ENCODE measurements at places on chromosomes 7 and 10.

DNA sequence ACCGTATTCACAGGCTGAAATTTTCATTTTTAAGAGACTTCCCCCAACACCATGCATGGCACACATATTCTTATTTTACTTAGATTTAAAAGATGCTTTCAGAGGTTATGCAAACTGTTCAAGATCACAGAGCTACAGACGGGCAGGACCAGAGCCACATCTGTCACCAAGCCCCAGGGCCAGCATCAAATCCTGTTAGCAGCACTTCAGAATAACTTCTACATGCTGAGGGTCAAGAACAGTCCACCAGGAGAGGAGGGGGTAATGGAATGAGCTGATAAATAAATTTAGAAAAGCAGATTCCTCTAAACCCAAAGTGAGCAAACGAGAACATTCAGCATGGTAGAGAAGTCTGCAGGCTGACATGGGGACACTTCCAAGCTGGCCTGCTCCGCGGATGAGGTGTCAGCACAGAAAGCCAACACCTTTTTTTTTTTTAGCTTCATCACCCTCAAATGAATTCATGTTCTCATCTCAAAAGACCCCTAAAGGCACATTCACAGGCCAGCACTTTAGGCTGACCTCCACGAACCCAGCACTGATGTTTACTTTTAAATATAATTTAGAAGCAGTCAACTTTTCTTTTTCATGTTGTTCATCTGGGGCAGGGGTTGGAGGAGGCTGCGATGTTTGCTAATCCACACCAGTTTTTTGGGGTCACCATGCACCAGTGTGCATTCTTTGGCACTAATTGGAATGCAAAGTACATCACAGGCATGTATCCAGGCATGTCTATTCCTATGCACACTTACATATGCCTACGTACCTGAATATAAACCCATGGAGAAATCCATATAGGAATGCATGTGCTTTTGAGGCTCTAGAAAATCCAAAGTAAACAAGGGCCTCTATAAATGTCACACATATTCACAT, 249.0 kb downstream of the TNS3 start:
- DNase-seq: no peak

GRCh38 chr10:130231251-130231741, 95.1 kb downstream of the GLRX3 start:
- no peak for DNase-seq

- no peak for DNase-seq
Measured at GRCh38 chr7:71208881-71209280, 76.9 kb downstream of the GALNT17 start.

GRCh38 chr10:33681595-33681994, 347.1 kb upstream of the NRP1 start:
- no peak for DNase-seq

DNA sequence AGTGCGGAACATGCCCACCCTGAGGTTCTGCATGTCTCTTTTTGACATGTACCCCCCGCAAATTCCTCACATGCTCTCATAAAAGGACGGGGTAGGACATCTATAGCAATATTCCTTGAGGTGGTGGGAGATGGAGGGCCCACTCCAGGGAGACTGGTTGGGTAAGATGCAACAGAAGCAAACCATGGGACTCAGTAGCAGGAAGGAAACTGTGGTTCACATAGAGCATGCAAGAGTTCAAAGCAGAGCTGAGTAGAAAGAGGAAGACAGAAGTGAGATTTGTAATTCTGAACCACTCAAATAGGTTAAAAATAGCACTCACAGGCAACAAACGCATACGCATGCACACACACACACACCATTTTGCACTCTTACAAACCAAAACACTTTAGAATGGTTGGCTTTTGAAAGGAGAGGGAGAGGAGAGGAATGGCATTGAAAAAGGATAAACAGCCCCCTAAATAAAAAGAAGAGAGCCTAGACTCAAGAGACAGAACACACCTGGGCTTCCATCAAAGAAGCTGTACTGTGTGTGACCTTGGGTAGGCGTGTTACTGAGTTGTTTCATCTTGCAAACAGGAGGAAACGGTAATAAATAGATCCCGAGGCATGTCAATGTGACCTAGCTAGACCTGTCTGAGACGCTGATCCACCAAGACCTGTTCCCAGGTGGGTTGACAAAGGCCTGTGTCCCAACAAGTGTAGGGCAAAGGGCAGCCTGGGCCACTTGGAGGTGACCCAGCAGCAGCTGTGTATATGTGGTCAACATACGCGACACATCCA, 77.6 kb upstream of the LRRC4 start:
- DNase-seq: no peak

DNA sequence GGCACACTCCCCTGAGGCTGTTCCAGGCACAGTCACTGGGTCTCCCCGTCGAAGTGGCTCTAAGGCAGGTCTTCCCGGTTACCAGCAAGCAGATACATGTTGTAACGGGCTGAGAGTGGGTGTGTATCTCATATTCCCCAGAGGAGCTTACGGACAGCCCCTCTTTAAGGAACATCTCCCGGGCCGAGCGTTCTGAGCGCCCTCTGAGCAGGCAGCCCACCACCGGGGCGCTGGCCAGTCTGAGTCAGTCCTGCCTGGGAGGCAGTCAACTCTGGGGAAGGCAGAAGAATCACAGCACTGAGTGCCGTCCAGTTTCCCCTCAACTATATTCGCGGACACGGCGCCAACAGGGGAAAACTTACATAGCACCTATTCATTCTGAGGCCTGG, 117.4 kb downstream of the LHPP start:
- DNase-seq: peak; percentile 5

- peak; percentile 75 for DNase-seq
Measured at GRCh38 chr7:17301471-17302456, 3.3 kb downstream of the AHR start.

DNA sequence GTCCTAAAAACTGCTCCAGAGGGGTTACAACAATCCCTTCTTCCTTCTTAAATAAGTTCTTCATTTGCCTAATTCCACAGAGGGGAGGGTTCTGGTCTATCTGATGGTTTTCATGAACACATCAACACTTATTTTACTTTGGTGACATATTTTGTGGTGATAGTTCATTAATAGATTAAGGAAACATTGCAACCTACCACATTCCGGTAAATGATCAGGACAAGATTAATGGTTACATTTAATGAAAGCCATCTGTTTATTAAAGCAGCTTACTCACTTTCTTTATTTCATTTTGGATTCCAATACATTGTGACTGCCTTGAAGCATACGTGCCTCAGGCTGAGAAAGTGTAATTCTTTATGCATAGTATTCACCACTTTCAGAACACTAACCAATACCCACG, 101.0 kb downstream of the SKIDA1 start:
- peak; percentile 65 for DNase-seq

DNA sequence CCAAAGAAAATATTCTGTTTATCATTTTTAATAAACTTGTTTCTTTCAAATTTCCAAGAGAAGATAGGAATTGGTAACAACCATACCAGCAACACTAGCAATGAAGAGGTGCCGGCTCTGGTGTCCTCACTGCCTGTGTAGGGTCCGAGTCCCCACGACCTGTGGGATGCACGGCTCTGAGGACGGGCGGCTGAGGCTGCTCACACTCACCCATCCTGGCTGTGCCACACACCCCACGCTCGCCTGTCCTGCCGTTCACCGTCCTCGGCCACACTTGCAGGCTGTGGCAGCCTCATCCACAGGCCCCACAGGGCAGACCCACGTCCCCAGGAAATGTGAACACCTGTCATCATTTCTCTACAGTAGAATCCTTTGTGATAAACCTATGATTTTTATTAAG, 48.2 kb upstream of the DPYSL4 start:
- DNase-seq: no peak

GRCh38 chr7:79308192-79308591, 145.3 kb downstream of the MAGI2 start:
- DNase-seq: no peak

DNA sequence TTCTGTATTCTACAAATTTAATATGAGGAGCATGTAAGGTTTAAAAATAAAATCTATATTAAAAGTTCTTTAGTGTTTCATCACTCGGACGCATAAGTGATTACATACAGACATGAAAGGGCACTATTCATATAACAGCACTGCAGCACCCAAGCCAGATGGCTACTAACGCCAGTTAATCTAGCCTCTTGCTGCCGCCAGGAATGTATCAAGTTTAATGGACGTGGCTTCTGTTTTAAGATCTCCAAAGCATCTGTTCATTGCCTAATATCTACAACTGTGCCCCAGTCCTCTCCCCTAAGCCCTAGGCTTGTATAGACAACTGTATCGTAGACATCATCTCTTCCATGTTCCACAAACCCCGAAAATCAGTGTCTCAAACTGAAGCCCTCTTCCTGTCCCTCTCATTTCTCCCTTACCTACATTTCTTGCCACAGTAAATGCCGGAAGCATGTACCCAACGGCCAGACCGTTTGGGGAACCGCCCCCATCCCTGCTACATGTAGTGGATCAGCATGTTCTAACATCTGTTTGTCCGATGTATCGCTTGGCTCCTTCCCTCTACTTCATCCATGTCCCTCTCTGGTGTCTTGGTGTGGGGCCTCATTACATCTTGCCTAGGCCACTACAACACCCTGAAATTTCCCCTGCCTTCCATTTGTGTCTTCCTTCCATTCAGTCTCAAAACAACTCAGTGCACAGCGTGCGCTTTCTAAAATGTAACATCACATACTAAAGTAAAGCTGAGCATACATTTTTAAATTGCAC, 147.5 kb upstream of the RSU1 start:
- DNase-seq: no peak

DNA sequence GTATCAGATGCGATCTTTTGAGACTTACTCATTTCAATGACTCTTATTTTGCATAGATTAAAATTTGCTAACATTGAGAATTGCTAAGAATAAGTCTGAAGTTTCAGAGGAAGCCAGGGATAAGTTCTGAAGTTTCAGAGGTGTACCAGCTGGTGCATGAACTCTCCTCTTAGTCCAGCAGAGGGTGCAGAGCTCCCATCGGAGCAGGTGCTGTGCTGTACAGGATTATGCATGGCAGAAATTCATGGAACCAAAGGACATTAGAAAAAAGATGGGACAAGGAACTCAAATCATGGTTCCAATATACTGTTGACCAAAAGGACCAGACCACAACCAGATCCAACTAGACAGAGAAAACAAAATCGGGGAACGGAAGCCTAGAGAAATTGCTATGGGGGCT, 41.9 kb downstream of the MGAM2 start:
- no peak for DNase-seq

DNA sequence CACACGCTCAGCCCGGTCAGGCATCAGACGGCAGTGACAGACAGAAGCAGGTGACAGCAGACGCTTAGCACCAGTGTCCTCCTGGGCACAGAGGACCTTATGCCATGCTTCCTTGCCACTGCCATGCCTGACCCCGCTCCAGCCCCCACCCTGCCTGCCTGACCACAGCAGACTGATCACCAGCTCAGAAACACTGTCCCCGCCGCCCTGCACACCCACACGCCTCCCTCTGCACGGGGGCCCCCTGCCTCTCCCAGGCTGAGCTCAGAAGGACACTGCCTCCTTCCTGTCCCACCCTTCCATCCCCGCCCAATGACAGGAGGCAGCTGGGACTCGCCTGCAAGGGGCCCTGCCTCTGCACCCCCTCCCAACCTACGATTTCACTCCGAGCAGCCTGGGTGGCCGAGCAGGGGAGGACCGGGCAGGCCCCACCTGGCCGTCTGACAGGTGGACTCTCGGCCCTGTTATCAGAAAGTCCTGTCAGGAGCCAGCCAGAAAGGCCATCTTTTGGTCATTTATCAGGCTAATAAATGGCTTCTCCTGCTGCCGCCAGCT, 183.4 kb downstream of the ELFN1 start:
- DNase-seq: no peak

DNA sequence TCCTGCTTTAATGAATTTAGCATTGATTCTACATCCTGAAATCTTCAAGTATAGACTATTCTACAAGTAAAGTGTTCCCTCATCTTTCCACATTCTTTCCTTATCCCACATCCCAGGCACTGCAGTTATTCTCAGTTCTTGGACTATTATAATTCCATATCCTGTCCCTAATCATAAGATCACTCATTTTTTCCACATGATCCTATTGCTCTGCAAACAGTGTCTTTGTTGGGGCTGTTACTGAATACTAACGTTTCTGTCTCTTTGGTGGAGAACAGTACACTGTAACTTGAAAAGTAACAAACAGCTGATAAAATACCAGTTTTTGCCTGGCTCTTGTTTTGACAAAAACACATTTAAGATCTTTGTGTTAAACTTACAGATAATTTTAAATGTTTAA, 769.9 kb downstream of the MAGI2 start:
- DNase-seq: no peak

DNA sequence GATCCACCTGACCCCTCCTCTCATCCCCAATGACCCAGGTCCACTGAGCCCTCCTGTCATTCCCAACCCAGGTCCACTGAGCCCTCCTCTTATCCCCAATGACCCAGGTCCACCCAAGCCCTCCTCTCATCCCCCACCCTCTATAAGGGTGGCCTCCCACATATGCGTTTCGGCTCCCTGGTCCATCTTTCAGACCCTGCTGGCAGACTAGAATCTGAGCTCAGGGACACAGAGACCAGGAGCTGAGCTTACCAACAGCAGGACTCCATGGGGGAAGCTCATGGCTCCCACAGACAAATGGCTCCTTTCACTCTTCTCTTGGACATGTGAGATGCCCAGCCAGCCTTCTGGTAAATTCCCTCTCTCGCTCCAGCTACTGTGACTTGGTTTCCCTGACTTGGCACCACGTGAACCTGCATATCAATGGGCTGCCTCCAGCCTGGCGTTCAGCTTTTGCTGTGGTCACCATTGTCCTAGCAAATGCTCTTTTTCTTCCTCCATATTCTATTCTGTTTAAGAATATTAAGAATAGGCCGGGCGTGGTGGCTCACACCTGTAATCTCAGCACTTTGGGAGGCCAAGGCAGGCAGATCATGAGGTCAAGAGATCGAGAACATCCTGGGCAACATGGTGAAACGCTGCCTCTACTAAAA, 24.8 kb upstream of the INPP5A start:
- DNase-seq: no peak

GRCh38 chr10:23345861-23346260, 1.3 kb upstream of the C10orf67 start:
- DNase-seq: peak; percentile 63

DNA sequence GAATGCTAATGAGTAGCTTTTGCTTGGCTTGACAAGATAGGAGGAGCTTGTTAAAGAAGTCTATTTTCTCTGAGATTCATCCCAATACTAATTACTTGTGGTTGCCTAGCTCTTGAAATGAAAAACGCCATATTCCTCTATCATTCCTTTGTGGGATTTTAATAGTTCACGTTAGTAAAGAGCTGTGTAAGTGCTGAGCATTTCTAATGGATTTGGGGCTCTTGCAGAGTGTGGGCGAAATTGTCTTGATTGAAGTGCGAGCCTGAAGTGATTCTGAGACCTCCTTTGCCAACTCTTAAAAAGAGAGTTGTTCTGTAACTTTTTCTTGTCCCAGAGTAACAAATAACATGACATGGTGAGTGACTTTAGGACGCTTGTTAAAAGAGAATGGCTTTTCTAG, 45.2 kb downstream of the EXOC4 start:
- no peak for DNase-seq

Data from fibroblast of the aortic adventitia (primary cell).